ENCODE measurements at places on chromosomes 2 and 18. TPM values are rescaled to one million over a fixed set of nuclear protein-coding genes. Genes with fewer than 3 reads are reported as not detected.

DNA sequence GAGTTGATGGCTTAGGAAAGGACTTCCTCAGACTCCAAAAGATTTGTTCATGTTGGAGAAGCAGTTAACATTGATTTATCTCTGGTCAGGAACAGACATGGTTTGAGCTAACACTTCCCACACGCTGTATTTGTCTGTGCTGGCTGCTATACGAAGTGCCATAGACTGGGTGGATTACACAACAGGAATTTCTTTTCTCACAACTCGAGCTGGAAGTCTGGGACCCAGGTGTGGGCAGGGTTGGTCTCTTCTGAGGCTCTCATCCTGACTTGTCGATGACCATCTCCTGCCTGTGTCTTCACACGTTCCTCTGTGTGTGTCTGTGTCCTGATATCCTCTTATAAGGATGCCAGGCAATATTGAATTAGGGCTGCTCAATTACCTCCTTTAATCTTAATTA lies 163.4 kb upstream of the BCL2L11 start:
- DNase-seq: no peak

- no peak for DNase-seq
Measured at GRCh38 chr2:195824478-195824877, 167.5 kb downstream of the SLC39A10 start.

- no peak for DNase-seq
Measured at GRCh38 chr2:175167076-175167791, 769 bp downstream of the ATF2 start.

GRCh38 chr2:122328816-122329215 lies 573.4 kb downstream of the TSN start:
- no peak for DNase-seq

- DNase-seq: no peak
Measured at GRCh38 chr2:31353179-31353578, 61.4 kb downstream of the XDH start.

Gene SPP2
- not detected for total RNA-seq
